DMS53 (cell line): ENCODE measurements at places on chromosomes 2 and 18.
A peak's percentile ranks its signal among the peaks of the same experiment; 100 is the strongest.

DNA sequence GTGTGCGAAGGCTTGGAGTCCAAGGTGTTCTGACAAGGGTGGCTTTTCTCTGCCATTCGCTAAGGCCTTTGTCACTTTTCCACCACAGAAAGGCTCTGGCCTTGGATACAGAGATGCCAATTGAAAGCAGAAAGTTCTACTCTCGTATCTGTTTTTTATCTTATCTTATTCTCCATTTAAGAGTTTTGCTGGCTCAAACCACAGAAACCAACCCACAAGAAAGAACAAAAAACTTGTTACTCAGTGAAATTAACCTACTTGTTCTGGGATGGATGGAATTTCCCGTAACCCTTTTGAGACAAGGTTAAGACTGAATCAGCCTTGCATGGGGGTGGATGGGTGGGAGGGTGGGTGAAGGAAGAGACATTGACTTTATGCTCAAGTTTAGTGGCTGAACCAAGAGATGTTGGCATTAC lies 221.7 kb downstream of the CDH20 start:
- DNase-seq, result no peak

GRCh38 chr2:174931724-174932123 lies 73.5 kb downstream of the CHN1 start:
- DNase-seq, result no peak

GRCh38 chr2:143084462-143084861 lies 44.8 kb upstream of the ARHGAP15 start:
- DNase-seq, result no peak

- peak; percentile 55 for DNase-seq
These were observed 24.4 kb upstream of the RAB31 start for GRCh38 chr18:9683418-9684396.

DNA sequence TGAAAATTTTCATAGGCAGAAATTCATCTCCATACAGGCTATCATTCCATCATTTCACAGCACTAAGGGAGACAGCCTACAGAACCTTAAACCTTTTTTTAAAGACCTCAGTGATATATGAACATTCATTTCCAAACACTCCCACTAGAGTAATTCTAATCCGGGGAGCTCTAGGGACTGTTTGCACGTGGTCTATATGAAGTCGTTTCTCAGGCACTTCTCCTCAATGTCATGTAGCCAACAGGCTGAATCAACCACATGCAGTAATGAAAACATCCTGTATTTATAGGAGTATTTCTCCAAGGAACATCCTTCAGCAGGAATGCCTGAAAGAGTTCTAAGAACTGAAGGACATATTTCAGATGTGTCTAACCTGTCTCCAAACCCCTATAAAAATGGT lies 97.3 kb upstream of the CREB1 start:
- DNase-seq, result no peak

- peak; percentile 92 for DNase-seq
These were observed 823 bp upstream of the GORASP2 start for GRCh38 chr2:170928036-170928823.

GRCh38 chr2:151905963-151906632 lies 77.9 kb upstream of the ARL5A start:
- no peak for DNase-seq

DNA sequence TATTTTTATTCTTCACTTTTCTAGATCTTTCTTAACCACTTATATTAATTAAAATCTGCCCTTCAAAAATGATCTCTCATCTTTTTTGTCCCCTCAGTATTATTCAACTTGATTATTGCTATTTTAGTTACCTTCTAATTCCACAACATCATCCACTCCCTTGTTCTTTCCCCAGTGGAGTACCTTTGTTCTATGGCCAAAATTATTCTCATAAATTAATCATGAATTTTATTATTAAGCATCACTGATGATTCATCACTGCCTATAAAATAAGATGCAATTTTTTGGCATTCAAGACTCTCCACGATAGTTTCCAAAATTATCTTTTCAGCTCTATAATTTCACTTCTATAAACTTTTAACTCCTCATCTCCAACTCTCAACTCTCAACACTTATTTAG lies 505.7 kb downstream of the SPAG16 start:
- DNase-seq, result no peak
